Stimulated activated CD4-positive, alpha-beta T cell treated with anti-CD3 and anti-CD28 coated beads, Interleukin-2, amount 100 ng/mL, for 48 hours (primary cell): ENCODE measurements at places on chromosomes 13 and 19.

GRCh38 chr19:40598121-40598917, 2.9 kb upstream of the LTBP4 start:
- peak; percentile 91 for DNase-seq

GRCh38 chr13:104967836-104968630, 1567.4 kb downstream of the EFNB2 start:
- DNase-seq: no peak

- no peak for DNase-seq
Observed at GRCh38 chr13:97116754-97117153, 105.4 kb upstream of the MBNL2 start.

GRCh38 chr13:97258801-97259200, 36.7 kb downstream of the MBNL2 start:
- no peak for DNase-seq

DNA sequence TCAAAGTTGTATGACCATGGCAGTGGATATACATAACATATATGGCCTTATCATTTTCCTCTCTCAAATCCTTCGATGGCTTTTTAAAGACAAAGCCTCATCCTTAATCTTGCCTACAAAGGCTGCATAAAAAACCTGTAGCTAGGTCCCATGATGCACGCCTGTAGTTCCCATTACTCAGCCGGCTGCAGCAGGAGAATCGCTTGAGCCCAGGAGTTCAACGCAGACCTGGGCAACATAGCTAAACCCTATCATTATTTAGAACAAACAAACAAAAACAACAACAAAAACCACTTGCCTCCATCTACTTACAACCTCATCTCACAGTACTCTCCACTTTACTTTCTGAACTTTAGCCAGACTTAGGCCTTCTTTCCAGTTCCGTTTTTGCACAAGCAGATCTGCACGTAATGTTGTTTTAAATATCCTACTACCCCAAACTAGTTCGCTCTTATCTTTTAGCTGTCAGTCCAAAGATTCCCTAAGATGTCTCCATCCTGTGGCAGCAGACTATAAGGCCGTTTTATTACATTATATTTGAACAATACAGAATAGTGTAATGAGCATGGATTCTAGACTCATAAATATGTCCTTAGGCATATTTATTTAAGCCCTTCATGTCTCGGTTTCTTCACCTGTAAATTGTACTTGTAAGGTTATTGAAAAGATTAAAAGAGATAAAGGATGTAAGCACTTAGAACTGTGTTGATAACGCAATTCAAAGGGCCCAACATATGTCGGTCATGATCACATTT, 969 bp upstream of the POMP start:
- DNase-seq: no peak

DNA sequence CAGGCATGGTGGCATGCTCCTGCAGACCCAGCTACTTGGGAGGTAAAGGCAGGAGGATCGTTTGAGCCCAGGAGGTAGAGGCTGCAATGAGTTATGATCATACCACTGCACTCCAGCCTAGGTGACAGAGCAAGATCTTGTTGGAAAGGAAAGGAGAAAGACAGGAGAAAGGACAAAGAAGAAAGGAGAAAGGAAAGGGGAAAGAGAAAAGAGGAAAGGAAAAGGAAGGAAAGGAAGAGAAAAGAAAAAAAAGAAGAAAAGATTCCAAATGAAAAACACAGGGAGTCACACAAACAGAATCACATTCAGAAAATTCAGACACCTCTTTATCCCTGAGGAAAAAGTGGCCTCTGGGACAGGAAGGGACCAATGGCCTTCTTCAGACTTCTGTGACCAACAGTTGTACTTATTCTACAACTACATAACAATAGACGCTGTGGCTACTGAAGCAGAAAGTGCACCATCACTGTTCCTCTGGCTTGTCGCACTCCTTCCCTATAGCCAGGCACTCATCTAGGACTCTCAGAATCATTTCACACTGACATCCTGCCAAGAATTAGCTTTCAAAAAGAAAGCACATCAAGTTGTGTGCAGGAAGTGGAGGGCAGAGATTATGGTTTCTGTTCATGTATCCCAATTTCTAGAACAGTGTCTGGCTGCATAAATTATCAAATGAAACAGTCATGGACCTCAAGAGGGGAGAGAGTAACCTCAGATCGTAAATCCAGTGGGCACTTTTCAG, 5.9 kb downstream of the MTMR6 start:
- DNase-seq: no peak

GRCh38 chr19:48433337-48433736, 12.4 kb upstream of the GRWD1 start:
- DNase-seq: no peak

GRCh38 chr13:72405441-72405840, 322.0 kb downstream of the MZT1 start:
- DNase-seq: no peak

- DNase-seq: no peak
Observed at GRCh38 chr13:107339209-107339608, 771.3 kb upstream of the ARGLU1 start.

GRCh38 chr13:58087566-58087965, 456.0 kb downstream of the PCDH17 start:
- no peak for DNase-seq

DNA sequence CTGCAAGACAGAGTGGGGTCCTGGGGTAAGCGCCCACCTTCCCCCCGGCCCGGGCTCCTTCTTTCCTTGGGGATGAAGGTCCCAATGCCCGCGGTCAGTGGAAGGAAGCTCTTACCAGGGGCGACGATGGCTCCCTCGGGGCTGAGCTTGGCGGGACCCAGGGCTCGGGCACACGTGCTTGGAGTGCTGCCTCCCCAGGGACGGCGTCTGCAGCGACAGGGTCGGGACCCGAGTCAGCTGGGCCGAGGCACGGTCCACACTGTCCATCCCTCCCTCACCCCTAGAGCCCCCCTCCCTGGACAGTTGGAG, 3.5 kb downstream of the JSRP1 start:
- DNase-seq: no peak

- no peak for DNase-seq
Observed at GRCh38 chr19:50873056-50873455, at the start of gene KLK2. KLK2 (plus strand) TSS chr19:50873439; CDS start chr19:50873474, 35 bp downstream.

DNA sequence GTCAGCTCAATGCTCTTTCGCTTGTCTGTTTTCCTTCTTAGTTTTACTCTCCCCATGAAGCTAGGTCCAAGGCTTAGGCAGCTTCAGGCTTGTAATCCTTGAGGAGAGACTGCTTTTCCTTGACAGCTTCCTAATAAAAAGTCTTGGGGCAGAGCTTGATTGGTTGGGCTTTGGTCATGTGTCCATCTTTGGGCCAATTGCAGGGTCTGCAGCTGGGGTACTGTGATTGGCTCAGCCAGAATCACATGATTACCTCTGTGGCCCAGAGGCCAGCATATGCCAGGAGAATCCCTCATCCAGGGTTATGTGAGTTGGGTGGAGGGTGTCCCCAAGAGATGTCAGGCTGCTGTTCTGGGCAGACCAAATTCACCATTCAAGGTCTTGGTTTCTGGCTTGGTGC, 8.1 kb downstream of the KLK1 start:
- DNase-seq: no peak

GRCh38 chr13:37666036-37666435, 67.5 kb upstream of the POSTN start:
- DNase-seq: no peak

DNA sequence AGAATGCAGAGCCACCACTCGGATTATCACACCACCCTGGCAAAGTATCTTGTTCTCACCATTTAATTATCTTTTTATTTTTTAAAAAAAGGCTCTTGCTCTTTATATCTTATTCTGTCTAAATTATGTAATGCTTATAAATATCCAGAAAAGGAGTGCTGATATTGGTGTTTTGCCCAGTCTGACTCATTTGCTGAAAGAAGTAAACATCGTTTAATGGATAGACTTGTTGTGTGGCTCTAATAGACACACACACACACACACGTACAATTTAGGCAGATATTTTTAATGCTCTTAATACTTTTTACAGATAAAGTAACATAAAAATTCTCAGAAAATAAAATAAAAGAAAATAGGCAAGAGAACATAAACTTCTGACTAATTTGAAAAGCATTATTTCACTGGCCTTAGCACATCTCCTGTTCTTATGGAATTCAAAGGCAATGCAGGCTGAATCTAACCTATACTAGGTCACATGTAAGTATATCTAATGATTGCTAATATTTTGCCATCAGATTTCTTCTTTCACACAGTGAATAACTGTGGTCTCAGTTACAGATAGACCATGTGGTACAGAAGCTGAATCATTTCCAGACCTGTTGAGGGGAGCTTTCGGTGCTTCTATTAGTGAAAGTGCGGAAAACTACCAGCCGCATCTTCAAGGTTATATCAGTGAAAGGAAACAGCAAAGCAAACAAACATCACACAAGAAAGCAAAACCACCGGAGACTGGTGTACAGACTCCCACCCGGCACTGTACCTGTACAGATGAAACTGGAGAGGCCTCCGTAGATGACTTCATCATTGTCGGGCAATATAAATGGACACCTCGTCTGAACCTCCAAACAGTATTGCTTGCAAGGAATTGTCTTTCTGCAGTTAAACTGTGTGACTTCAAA, 642.1 kb upstream of the ARGLU1 start:
- DNase-seq: no peak

GRCh38 chr13:113843063-113843654, 20.7 kb downstream of the GAS6 start:
- DNase-seq: no peak

DNA sequence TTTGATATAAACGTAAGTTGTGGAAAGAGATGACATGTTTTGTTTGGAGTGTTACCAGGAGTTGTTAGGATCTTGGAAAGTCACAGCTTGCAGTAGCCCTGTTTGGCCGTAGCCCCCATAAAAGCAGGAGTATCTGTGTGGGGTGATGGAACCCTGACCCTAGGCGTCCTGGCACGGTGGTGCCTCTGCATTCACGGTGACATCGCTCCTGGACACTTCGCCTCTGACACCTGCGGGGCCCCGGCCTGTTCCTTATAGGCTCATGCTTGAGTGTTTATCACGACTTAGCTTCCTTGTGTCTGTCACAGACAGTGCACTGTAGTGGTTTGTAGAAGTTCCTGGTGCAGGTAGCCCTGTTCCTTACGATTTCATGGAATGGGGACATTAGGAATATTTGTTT, 74.2 kb downstream of the ATP11A start:
- no peak for DNase-seq

DNA sequence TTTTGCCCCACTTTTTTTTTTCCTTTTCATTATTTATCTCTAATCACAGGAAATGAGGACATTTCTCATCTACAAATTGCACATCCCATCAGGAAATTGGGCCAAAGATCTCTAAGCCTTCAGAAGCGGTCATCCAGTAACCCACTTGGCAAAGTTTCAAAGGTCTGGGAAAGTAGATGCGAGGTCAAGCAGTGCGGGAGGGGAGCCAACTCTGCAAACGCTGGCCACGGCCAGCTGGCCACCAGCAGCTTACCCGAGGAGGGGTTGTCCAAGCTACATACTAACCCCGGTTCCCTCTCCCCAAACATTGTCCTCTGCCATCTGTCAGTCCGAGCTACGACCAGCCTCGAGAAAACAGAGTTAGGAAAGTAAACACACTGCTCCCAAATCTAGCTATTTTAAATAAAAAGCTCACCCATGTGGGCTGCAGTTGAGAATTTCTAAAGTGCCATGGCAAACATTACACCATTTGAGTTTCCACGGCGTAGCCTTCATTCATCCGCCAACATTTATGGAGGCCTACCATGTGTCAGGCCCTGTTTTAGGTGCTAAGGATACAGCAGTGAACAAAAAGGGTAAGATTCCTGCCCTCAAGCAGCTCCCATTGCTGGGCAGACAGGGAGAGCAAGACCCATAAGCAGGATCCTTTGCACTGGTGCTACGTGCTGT, 11.5 kb downstream of the FFAR2 start:
- no peak for DNase-seq
